ENCODE measurements at places on chromosomes 5 and 9.

DNA sequence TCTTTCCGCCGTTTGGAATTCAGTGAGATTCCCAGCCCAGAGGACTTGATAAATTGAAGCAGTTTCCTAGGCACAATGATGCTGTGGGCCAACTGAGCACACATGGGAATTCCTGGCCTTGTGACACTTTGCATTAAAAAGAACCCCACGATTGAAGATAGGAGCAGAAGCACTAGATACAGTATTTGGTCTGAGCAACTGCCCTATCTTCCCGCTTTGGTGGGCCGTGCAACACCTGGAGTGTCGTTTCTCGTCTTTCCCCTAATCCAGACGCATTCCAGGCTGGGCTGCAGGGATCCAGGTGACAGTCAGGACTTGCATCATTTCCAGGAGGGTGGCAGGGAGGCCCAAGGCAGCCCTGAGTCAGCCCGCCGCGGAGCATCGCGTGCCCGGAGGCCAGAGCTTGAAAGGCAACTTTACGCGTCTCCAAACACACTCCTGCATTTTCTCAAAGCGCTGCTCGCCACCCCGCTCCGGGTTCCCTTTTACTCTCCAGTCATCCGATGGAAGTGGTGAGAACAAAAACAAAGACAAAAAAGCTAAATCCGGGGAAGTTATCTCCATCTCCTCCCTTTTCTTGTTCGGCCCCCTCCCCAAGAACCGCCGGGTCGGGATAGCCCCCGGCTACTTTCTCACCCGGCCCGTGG lies 753 bp upstream of the STC2 start:
- DNase-seq = no peak

DNA sequence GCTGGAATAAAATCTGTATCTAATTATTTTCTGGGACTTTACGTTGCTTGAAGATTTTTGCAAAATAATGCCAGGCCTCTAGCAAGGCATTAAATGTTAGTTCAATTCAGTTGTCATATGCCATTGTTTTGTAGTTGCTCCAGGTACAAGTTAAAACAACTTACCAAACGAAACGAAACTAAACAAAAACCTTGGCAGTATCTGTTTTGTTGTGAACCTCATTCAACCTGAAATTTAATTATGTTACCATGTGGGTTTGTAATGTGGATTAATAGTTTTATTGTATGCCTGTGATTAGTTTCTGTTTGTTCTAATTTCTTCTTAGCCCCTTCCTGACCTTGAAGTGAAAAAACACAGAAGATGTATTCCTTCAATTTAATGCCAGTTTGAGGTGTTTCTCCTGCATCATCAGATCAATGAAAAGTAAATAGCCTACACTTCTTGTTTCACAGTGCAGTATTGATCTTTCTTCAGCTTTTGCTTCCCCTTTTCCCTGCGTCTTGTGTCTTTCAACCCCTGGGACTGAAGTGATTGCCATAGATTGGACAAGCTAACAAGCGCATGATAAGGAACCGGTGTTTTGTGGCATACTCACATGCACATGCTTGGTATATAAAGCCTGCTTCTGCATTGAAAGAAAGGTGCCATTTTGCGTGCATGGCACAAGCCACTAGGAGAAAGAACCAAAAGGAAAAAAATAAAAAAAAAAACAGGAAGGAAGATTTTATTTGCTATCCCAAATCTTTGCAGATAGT lies 699.0 kb upstream of the ARRDC3 start:
- DNase-seq = no peak

DNA sequence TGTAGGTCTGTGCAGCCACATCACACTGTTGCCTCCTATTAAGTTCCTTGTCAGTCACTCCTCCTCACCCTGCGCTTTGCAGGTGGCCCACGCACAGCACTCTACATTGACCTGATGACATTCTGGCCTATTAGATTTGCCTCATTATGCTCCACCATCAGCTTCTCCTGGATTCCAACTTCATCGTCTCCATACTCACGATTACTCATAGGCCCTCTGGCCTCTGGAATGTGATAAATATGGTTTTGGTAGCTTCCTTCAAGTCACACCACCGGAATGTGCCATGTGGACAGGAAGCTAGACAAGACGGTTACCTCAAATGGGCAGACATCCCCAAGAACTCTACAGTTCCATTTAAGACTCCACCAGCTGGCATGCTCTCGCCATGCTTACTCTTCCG lies 158.0 kb upstream of the LHFPL2 start:
- DNase-seq = no peak

- no peak for DNase-seq
Measured at GRCh38 chr5:121706686-121707085, 145.0 kb upstream of the FTMT start.

Measured in Ammon's horn (tissue), 1 donor.